Fibroblast of lung (primary cell): ENCODE measurements at places on chromosomes 5 and 9.

DNA sequence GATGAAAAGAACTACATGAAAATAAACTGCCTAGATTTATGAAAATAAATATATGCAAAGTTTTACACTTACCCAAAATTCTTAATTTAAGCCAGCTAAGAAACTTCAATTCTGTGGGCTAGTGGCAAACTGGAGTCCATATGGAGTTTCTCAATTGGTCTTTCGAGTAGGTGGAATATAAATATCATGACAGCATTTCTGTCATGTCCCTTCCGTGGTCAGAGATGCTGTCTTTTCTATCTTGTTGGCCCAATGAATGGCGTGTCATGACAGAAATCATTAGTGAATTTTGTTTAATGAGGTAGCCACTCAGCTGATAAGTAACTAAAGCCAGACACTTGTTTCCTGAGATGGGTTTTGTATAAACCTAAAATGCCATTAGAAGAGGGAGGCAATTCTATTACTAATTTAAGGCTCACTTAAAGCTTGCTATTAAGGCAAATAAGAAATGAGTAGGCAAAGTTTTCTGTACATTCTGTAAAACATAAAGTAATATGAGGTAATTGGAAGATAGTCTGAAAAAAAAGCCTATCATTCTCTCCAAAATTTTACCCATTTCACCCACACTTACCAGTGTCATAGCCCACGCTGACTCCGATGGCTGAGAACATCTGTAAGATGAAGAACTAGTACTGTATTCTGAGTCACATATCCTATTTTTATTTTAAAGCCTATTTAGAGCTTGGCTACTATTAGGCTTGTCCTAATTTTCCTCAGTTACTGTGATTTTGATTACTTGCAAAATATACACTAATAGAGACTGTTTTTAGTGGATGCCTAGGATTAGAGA is 419.3 kb upstream of the MEF2C start:
- DNase-seq: no peak

GRCh38 chr5:13359344-13359743 is 585.1 kb downstream of the DNAH5 start:
- DNase-seq: no peak

DNA sequence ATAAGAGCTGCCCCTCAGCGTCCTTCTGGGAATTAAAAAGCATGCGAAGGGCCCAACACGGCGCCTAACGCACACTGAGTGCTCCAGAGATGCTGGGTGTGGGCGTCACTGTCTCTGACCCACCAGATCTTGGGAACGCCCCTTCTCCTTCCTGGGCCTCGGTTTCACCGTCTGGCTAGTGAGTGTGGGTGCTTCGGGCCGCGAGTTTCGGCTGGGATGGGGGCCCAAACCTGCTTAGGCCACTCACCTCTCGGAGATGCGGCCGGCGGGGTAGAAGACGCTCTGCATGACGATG is 3.7 kb downstream of the PIP5KL1 start:
- DNase-seq: no peak

DNA sequence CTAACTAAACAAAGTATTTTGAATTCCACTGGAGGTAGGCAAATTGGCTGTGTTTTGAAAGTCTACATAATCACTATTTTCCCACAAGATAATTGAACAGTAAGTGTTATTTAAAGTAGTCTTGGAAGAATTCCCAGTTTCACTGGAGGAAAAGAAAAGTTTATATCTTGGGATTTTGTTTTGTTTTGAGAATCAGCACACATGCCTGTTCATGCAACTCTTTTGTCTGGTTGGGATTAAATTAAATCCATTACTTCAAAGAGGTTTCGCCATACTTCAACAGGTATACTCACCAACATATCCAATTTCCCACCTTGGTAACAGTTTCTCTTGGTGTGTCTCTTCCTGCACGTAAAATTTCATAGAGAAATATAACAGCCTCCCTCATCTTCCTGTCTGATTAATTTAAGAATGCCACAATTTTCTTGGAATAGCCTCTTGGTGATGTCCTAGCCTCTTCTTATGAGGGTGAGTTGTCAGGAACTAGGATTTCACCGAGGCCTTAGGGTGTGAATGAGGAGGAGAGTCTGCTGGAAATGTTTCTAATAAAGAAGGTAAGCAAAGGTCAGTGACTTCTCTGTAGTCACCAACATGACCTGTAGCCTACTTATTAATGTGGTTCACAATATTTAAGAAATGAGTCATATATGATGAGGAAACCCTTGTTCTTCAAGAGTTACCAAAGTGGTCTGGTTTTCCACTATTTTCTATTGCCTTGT is 48.1 kb downstream of the ITGA2 start:
- peak; percentile 84 for DNase-seq

- no peak for DNase-seq
These were observed 7.1 kb downstream of the LRRC26 start for GRCh38 chr9:137162505-137163364.

DNA sequence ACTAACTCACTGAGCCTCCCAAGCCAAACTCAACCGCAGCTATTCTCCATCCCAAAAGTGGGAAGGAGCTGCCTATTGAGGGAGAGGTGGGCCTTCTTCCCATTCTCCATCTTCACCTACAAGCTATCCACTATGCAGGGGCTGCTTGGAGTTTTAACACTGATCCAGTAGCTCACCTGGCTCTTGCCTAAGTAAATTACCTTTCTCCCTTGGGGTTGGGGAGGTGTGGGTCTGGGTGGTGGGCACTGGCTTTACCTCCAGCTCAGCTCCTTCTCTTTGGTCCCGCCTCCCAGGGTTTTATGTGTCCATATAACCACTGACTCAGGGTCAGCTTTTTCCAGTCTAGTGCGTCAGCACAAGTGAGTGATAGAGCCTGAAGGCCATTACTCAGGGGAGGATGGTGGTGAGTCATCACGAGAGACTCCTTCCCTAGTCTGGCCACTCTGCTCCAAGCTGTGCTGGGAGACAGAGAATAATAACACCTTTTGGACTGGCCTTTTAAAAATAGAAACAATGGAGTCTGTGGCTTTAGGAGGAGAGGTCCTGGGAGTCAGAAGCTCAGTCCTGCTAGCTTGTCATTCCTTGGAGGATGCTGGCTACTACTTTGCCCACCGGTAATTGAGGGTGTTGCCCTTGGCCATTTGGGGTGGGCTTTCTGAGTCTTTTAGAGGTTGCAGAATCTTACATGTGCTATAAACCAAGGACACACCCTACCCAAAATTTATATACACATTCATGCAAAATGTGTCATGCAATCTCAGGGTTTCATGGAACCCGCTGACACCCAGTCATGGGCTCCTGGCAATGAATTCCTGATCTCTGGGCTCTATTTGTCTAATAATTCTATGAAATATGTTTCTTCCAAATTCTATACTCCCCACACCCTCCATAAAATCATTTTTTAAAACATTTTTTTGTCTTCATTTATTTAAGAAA is 35.6 kb upstream of the ATP6V1G1 start:
- DNase-seq: peak; percentile 98

DNA sequence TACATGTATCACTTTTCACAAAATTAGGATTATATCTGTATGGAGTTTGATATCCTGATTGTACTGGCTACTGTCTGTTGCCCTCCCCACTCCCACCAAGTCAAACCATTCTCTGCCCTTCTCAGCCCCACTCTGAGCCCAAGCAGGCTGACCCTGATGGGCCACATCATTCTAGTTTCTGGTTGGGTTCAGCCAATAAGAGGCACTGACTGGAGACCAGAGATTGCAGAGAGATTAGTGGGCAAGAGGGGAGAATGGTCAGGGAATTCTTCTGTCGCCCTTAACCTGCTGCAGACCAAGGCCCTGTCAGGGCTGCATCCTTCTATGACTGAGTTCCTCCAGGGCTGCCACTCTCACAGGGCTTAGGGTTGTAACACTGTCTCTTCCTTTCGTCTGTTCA is 2.7 kb downstream of the HSPB3 start:
- DNase-seq: no peak

DNA sequence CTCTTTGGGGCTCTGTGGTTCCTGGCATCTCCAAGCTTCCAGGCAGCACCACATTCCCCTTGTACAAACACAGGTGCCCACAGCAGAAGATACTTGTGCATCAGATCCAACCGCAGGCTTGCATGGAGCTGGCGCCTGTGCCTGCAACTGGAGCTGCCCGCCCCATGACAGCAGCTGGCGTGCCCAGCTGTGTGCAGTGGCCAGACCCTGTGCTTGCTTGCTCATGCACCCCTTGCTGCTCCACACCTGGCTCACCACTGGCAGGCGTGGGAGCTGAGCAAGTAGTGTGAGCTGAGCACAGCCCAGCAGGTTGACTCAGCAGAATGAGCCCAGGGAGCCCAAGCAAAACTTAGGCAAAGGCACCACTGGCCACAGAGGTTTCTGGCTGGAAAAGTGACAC is 84.4 kb upstream of the STARD4 start:
- no peak for DNase-seq

DNA sequence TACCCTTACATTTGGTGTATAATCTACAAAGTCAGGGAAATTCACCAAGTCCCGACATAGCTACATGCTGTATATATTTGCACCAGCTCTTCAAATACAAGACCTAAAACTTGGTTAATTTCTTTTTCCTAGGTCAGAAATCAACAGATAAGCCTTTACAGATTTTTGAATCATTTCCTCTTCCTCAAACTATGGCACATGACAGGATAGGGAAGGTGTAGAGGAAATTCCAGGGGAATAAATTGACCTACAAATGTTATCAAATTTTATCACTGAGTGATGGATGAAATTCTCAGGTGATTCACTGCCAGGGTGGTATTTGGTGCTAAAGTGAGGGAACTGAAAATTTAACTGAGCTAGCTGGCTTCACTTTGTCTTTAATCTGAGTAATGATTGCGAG is 360.0 kb downstream of the BNC2 start:
- DNase-seq: no peak

GRCh38 chr5:179263391-179264052 is 81.7 kb downstream of the ADAMTS2 start:
- no peak for DNase-seq

DNA sequence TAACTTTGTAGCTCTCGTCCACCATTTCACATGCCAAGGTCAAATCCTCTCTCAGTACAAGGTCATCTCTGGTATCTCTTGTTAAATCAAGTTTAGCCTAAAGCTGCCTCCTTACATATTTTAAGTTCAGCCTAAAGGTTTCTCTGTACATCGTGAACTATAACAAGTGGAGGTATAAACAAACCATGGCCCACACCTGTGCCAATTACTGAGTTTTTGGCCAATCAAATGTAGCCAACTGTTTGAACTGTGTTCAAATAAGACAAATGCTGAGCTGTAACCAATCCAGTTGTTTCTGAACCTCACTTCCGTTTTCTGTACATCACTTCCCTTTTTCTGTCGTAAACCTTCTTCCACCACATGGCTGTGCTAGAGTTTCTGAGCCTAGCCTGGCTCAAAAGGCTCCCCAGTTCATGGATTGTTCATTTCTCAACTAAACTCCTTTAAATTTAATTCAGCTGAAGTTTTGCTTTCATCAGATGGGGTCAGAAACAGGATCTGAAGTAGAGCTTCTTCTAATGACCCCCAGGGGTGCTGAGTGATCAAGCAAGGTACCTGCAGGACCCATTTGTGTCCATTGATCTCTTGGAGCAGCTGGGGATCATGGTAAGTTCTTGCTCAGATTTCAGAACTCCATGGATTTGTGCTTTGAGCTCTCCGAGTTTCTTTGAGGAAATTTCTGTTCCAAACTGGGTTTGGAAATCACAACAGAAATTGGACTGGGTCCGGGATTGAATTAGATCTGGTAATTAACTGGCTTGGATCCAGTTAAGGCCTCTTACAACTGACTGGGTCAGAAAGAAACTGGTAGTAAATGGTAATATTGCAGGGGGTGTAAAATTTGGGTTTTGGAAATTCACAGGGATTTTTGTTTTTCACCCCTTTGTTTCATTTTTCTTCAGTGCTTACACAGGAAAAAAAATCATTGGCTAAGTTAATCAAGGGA is 11.0 kb upstream of the NANS start:
- DNase-seq: no peak

- no peak for DNase-seq
These were observed 110.2 kb downstream of the LHFPL2 start for GRCh38 chr5:78538240-78538850.

DNA sequence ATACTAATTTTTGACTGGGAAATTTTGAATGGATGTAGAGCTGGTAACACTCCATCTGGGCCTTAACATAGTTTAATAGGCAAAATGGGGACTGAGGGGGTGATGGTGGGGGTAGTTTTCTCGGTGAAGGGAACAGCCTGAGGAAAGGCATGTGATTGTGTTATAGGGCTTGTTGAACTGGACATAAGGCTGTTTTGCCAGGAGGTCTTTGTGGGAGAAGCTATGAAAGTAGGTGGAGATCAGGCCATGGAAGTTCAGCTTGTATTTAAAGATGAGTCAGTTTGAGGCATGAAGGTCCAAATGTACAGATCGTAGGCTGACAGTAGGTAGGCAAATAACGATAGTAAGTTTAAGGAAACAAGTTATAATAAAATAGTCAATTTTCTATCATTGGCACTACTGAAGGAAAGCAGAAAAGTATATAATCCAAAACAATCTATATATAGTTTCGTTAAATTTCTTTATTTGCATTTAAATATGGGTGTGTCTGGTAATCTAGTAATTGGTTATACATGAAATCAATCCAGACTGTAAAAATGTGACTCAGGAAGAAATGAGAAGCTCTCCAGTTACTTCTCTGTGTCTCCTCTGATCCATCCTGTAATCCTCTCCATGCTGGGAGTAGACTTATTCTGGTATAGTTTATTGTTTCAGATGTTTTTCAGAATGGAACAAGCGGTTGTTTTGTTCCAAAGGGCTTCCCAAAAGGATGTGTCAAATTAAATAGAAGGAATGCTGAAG is 2.8 kb downstream of the CSNK1G3 start:
- no peak for DNase-seq
